Activated CD8-positive, alpha-beta T cell treated with anti-CD3 and anti-CD28 coated beads for 36 hours (primary cell): ENCODE measurements at places on chromosomes 2 and 18. TPM values are rescaled to one million over a fixed set of nuclear protein-coding genes. Genes with fewer than 3 reads are reported as not detected.
A peak's percentile ranks its signal among the peaks of the same experiment; 100 is the strongest.

- no peak overlapping the region for H3K27ac ChIP-seq
- DNase-seq = no peak
- H3K27me3 ChIP-seq = peaks cover 1% of the 10 kb centered on the region
- H3K4me1 ChIP-seq = no peaks in the 10 kb centered on the region
- no peaks in the 10 kb centered on the region for H3K36me3 ChIP-seq
Measured at GRCh38 chr2:46800218-46800617, 115.4 kb downstream of the MCFD2 start.

DNA sequence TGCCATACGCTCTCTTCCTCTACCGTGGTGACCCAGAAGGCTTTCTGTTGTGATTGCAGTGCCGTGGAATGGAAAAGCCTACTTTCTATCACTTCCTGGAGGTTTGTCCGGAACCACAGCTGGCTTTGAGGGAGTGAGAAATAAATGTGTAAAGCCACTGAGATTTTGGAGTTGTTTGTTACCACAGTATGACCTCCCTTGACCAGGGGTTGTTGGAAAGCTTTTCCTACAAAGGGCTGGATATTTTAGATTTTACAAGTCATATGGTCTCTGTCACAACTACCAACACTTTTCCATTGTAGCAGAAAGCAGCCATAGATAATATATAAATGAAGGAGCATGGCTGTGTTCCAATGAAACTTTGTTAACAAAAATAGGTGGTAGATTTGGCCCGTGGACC lies 70.3 kb downstream of the VAPA start:
- H3K27ac ChIP-seq = no peak overlapping the region
- no peak overlapping the region for H3K4me3 ChIP-seq
- no peaks in the 10 kb centered on the region for H3K4me1 ChIP-seq
- H3K27me3 ChIP-seq = peaks cover 12% of the 10 kb centered on the region
- H3K36me3 ChIP-seq = no peaks in the 10 kb centered on the region

GRCh38 chr2:69061525-69061924 lies 48.5 kb downstream of the ANTXR1 start:
- DNase-seq = no peak
- H3K36me3 ChIP-seq = no peaks in the 10 kb centered on the region
- H3K4me3 ChIP-seq = no peak overlapping the region
- no peak overlapping the region for H3K27ac ChIP-seq
- H3K27me3 ChIP-seq = peaks cover 42% of the 10 kb centered on the region
- no peaks in the 10 kb centered on the region for H3K4me1 ChIP-seq

DNA sequence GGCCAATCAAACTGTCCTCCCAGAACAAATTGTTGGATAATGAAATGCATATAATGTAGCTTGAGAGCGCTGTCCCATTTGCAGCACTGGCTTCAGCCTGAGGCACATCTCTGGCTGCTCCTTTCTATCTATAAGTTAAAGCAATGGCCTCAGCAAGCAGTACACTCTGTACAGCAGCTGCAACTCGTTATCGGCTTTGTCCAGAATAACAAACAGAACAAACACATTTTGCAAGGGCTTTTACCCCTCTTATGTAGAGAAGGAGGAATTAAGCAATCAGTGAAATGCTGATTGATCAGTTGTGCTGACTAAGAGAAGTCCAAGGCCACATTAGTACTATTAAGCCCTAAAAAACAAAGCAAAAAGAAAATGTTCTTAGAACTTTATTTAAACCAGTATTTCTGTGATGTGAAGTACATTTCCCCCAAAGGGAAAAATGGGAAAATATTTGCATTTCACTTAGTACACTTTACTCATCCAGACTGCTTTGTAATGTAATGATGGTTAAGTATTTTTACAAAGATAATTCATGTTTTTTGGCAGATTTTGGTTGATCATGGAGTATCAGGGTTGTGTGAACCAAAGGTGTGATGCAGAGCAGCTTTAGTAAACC lies 15.0 kb upstream of the CPS1 start:
- H3K27me3 ChIP-seq = peaks cover 2% of the 10 kb centered on the region
- no peaks in the 10 kb centered on the region for H3K4me1 ChIP-seq
- H3K4me3 ChIP-seq = no peak overlapping the region
- no peaks in the 10 kb centered on the region for H3K36me3 ChIP-seq

GRCh38 chr18:11995445-11996189 lies 14.3 kb downstream of the IMPA2 start:
- H3K36me3 ChIP-seq = no peaks in the 10 kb centered on the region
- H3K4me1 ChIP-seq = peaks cover 6% of the 10 kb centered on the region
- H3K27ac ChIP-seq = no peak overlapping the region
- H3K4me3 ChIP-seq = no peak overlapping the region
- H3K27me3 ChIP-seq = no peaks in the 10 kb centered on the region

DNA sequence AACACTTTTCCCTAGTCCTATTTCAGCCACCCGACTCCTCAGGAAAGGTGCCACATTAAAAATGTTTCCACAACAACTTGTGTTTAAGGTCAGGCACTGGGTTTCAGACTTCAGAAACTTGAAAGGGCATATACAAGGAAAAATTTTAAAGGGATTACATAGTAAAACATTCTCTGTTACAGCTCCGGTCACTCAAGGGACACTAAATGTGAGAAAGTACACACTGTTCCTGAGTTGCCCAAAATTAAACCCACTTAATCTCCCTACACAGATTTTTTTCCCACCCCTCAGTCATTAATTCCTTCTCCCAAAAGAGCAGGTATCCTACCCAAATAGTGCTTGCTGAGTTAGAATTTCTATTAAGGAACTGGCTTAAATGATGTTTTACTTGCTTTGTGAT lies 14.2 kb downstream of the STK39 start:
- no peak overlapping the region for H3K4me3 ChIP-seq
- H3K27me3 ChIP-seq = no peaks in the 10 kb centered on the region
- peaks cover 38% of the 10 kb centered on the region for H3K36me3 ChIP-seq
- peaks cover 33% of the 10 kb centered on the region for H3K4me1 ChIP-seq
- peak overlapping the region; percentile 22 for H3K27ac ChIP-seq
- DNase-seq = no peak

- H3K27ac ChIP-seq = no peak overlapping the region
- H3K4me1 ChIP-seq = peaks cover 11% of the 10 kb centered on the region
- no peaks in the 10 kb centered on the region for H3K27me3 ChIP-seq
- H3K36me3 ChIP-seq = peaks cover 3% of the 10 kb centered on the region
- DNase-seq = no peak
Measured at GRCh38 chr2:168620554-168620953, 164.5 kb downstream of the CERS6 start.

DNA sequence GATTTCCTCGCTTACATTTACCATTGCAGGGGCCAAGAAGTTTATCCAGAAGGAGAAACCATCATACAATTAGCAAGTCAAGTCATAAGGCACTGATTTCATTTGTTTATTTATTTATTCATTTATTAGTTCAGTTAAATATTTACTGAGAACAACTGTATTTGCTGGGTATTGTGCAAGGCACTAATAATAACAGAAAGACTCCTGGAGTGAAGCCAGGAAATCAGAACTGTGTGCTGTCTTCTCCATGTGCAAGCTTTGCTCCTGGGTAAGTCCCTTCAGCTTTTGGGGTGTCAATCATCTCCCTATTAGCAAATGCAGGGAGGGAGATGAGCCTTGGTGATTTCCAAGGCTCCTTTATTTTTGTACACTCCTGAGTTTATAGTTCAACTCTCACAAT lies 341.6 kb upstream of the MEIS1 start:
- no peaks in the 10 kb centered on the region for H3K27me3 ChIP-seq
- H3K36me3 ChIP-seq = no peaks in the 10 kb centered on the region
- H3K4me1 ChIP-seq = no peaks in the 10 kb centered on the region

GRCh38 chr2:49237867-49238603 lies 83.7 kb upstream of the FSHR start:
- H3K36me3 ChIP-seq = no peaks in the 10 kb centered on the region
- DNase-seq = no peak
- no peak overlapping the region for H3K27ac ChIP-seq
- H3K4me1 ChIP-seq = no peaks in the 10 kb centered on the region

GRCh38 chr2:97928591-97928990 lies 67.2 kb downstream of the TMEM131 start:
- H3K36me3 ChIP-seq = peaks cover 17% of the 10 kb centered on the region
- H3K27ac ChIP-seq = no peak overlapping the region
- no peak for DNase-seq

- H3K4me3 ChIP-seq = no peak overlapping the region
- peak overlapping the region; percentile 87 for H3K27ac ChIP-seq
- peaks cover 33% of the 10 kb centered on the region for H3K4me1 ChIP-seq
- H3K27me3 ChIP-seq = no peaks in the 10 kb centered on the region
- no peak for DNase-seq
Measured at GRCh38 chr2:195543902-195544894, 112.8 kb upstream of the SLC39A10 start.

DNA sequence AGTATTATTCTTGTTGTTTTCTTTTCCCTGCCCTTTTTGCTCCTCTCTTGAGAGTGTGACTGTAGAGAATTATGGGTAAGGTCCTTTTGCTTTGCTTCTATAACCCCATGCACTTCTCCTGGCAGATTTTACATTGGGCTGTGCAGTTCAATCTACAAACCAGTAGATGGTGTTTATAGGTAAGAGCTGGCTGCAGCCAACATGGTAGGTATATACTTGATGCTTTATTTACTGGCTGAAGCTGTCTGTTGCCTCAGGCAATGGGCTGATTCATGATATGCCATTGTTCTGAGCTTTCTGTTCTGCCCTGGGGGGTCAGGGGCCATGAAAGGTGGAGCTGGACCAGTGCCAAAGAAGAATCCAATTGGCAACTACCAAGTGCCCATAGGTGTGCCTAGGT lies 48.3 kb upstream of the MYL1 start:
- H3K4me3 ChIP-seq = no peak overlapping the region
- no peaks in the 10 kb centered on the region for H3K36me3 ChIP-seq
- DNase-seq = no peak
- H3K27ac ChIP-seq = no peak overlapping the region
- H3K4me1 ChIP-seq = no peaks in the 10 kb centered on the region

- no peaks in the 10 kb centered on the region for H3K4me1 ChIP-seq
- no peak overlapping the region for H3K27ac ChIP-seq
- DNase-seq = no peak
- H3K27me3 ChIP-seq = no peaks in the 10 kb centered on the region
Measured at GRCh38 chr2:71583876-71584275, 130.5 kb downstream of the DYSF start.

GRCh38 chr2:7527165-7527722 lies 610.0 kb downstream of the RNF144A start:
- H3K36me3 ChIP-seq = peaks cover 61% of the 10 kb centered on the region
- H3K4me1 ChIP-seq = peaks cover 66% of the 10 kb centered on the region
- no peak for DNase-seq
- peak overlapping the region; percentile 82 for H3K27ac ChIP-seq
- no peaks in the 10 kb centered on the region for H3K27me3 ChIP-seq

DNA sequence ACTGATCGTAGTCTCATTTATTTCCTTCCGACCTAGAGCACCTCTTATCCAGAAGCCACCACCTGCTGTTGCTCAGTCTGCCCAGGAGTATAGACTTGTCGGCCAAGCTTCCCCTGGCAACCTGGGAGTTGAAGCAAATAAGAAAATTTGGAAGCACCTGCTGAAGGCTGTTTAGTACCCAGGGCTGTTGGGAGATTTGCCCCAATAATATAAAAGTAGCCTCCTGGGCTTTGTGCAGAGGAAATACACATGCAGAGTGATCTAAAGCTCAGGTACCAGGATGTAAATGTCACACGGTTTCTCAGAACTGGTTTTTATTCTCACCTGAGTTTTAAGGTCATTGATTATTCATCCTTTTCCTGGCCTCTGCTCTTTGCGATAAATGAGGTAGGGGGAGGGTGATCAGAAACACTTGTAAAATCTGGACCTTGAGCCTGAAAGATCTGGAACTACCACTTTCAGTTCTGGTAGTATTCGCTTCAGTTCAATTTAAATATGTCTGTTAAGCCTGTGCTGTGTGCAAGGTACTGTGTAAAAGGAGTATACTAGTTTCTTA lies 789 bp upstream of the COX7A2L start:
- no peak for DNase-seq
- no peaks in the 10 kb centered on the region for H3K27me3 ChIP-seq
- H3K36me3 ChIP-seq = peaks cover 9% of the 10 kb centered on the region
- peak overlapping the region; percentile 89 for H3K4me3 ChIP-seq
- peaks cover 40% of the 10 kb centered on the region for H3K4me1 ChIP-seq

DNA sequence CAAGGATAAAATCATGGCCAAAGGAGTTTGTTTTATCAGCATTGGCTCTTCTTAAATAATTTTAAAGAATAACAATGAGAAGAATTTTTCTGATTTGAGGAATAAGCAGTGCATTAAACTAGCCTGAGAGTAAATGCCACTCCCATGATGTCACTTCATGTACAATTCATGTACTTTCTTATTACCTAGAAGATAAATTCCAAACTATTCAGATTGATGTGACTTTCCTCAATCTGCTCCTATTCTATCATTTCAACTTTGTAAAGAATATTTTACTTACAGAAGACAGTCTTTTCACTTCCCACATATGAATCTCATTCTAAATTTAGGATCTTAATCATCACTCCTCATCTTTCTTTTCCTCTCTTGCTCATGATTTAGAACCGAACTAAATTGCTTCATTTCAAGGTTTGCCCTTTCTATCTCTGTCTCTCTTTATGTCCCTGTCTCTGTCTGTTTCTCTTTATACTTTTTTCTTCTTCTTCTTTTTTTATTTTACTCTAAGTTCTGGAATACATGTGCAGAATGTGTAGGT lies 1142.0 kb upstream of the PIK3C3 start:
- no peaks in the 10 kb centered on the region for H3K4me1 ChIP-seq
- no peak overlapping the region for H3K27ac ChIP-seq
- H3K27me3 ChIP-seq = no peaks in the 10 kb centered on the region
- H3K4me3 ChIP-seq = no peak overlapping the region
- no peaks in the 10 kb centered on the region for H3K36me3 ChIP-seq

DNA sequence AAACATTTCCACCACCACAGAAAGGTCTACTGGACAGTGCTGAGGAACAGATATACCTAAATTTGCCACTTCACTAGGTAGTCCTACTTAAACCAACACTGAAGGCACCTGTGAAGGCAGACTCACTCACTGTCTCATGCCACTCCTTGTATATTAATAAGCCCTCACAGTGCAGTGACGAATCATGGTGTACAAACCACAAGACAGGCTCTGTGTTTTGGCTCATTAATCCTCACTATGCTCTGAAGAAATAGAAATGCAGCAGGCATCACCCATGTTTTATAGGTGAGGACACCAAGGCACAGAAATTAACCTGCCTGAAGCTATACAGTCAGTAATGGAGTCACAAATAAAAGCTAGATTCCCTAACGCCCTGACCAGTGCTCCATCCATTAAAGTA lies 44.3 kb downstream of the BARD1 start:
- no peak overlapping the region for H3K27ac ChIP-seq
- no peaks in the 10 kb centered on the region for H3K27me3 ChIP-seq
- H3K4me1 ChIP-seq = no peaks in the 10 kb centered on the region
- H3K36me3 ChIP-seq = peaks cover 61% of the 10 kb centered on the region
- H3K4me3 ChIP-seq = no peak overlapping the region

- H3K4me3 ChIP-seq = no peak overlapping the region
- no peak for DNase-seq
Measured at GRCh38 chr2:46202453-46202852, 94.8 kb upstream of the EPAS1 start.

IL1RL2 gene
- not detected for total RNA-seq

YPEL5 gene
- 28.4 TPM for total RNA-seq

CHRNG gene
- total RNA-seq = not detected

DLX2 gene
- not detected for total RNA-seq

FTCDNL1 gene
- 1.9 TPM for total RNA-seq

FAM161A gene
- total RNA-seq = 6.6 TPM

PDCD1 gene
- total RNA-seq = 19.4 TPM

CYTIP gene
- 514 TPM for total RNA-seq

COL4A4 gene
- total RNA-seq = not detected

CDH2 gene
- total RNA-seq = not detected

MSH6 gene
- total RNA-seq = 151 TPM

UGT1A9 gene
- total RNA-seq = not detected
